ENCODE measurements at places on chromosomes 12 and 14. TPM values are rescaled to one million over a fixed set of nuclear protein-coding genes. Genes with fewer than 3 reads are reported as not detected.

GRCh38 chr14:88245321-88245720 is 77.7 kb downstream of the KCNK10 start:
- DNase-seq, result peak; percentile 50

GRCh38 chr14:93712838-93713724 is 75.2 kb downstream of the PRIMA1 start:
- DNase-seq, result peak; percentile 71

Gene CMA1
- total RNA-seq, result not detected

Gene SSPN
- total RNA-seq, result 1.7 TPM

DNA sequence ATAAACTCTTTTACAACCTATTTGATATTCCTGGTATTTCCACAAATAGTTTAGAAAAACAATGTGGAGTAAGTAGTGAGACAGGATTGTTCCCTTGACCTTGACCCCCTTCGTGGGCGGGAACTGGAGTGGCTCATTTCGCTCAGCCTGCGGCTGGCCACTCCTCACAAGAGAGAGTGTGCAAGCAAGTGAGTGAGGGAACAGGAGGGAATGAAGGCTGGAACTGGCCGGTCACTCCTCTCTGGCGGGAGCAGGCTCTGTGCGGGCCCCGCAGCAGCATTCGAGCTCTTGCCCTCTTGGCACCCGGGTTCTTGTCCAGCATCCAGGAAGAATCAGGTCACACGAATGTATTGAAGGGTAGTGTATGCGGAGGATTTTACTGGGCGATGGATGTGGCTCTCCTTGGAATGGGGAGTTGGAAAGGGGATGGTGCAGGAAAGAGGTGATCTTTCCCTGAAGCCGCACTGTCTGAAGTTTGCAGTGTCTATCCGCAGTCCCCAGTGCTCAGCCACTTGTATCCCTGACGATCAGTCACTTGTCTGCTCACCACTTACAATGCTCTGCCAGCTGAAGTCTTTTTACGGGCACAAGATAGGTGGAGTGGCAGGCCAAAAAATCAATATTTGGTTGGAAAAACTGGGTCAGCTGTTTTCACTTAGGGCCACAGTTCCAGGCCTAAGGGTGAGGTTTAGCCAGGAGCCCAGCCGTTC is 28.0 kb upstream of the TXNRD1 start:
- DNase-seq, result no peak

- DNase-seq, result no peak
Observed at GRCh38 chr14:97061198-97061597, 264.0 kb downstream of the VRK1 start.

- DNase-seq, result no peak
Observed at GRCh38 chr12:82008251-82008650, 249.1 kb upstream of the PPFIA2 start.

GRCh38 chr14:26729851-26730250 is 132.0 kb upstream of the NOVA1 start:
- DNase-seq, result no peak
